Activated CD4-positive, CD25-positive, alpha-beta regulatory T cell treated with anti-CD3 and anti-CD28 coated beads, Interleukin-2, amount 50 U/mL, for 72 hours (primary cell): ENCODE measurements at places on chromosomes 3 and 15.
A peak's percentile ranks its signal among the peaks of the same experiment; 100 is the strongest.

DNA sequence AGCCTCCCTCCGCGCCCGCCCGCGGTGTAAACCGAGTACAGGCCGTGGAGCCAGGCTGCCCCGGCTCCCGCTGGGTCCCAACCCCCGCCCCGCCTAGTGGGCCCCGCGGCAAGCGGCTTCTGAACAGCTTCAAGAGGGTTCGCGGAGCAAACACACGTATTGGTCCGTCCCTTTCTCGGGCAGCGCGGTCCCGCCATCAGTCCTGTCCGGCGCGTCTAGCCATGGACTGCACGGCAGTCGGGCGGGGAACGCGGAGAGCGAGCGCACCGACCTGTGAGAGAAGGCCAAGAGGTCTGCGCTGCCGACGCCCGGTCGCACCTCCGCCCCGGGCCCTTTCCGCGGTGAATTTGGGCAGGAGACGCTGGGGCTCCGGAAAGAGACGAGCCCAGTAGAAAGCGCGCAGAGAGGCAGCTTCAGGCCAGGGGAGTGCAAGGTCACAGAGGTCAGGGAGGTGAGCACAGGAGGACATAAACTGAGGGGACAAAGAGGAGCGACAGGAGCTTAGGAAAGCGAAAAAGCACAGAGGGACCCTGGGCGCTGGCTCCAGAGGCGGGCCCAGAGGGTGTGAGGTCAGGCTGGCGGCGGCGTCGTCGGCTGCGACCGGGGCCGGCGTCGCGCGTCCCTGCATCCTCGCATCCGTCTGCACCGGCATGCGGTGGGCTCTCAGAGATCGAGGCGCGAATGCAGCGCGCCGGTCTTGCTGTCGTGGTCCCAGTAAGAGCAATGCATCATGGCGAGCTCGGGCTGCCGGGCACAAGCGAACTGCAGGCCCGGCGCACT, 1.8 kb downstream of the FOXL2 start:
- DNase-seq, result no peak

GRCh38 chr15:38557921-38558320, 6.7 kb downstream of the RASGRP1 start:
- no peak for DNase-seq

DNA sequence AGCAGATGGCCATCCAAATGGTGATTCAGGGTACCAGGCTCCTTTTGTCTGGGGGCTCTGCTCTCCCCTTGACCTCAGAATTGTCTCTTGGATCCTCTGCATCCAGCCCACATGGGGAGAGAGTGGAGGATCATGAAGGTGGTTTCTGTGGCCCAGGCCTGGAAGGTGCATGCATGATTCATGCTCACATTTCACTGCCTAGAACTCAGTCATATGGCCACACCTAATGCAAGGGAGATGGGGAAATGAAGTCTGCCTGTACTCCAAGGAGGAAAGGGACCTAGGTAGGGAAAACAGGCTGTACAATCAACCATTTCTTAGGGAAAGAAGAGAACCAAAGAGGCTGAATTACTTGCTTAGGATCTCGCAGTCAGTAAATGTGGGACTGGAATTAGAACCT, 15.1 kb downstream of the HRG start:
- DNase-seq, result no peak

GRCh38 chr3:50258029-50258680, 10.8 kb upstream of the SEMA3B start:
- DNase-seq, result no peak

GRCh38 chr15:43749690-43750345, 3.6 kb downstream of the PDIA3 start:
- DNase-seq, result no peak

DNA sequence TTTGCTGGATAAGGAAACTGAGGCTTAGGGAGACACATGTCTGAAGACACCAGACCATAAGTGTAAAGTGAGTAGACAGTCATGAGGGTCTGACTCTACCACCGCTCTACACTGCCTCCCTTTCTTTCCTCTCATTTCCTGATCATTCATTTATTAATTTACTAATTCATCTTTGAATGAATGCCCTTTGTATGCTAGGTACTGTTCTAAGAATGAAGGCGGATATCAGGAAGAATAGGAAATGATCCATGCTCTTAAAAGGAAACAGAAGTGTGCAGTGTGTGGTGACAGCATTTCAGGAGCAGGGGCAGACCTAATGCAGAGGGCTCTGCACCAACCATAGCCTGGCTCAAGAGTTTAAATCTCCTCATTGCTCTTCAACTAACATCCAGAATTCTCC, 31.8 kb upstream of the PSMD6 start:
- DNase-seq, result no peak

- no peak for DNase-seq
Measured at GRCh38 chr15:58466566-58466965, 34.8 kb downstream of the LIPC start.

GRCh38 chr3:161549261-161549660, 52.7 kb downstream of the OTOL1 start:
- DNase-seq, result no peak

DNA sequence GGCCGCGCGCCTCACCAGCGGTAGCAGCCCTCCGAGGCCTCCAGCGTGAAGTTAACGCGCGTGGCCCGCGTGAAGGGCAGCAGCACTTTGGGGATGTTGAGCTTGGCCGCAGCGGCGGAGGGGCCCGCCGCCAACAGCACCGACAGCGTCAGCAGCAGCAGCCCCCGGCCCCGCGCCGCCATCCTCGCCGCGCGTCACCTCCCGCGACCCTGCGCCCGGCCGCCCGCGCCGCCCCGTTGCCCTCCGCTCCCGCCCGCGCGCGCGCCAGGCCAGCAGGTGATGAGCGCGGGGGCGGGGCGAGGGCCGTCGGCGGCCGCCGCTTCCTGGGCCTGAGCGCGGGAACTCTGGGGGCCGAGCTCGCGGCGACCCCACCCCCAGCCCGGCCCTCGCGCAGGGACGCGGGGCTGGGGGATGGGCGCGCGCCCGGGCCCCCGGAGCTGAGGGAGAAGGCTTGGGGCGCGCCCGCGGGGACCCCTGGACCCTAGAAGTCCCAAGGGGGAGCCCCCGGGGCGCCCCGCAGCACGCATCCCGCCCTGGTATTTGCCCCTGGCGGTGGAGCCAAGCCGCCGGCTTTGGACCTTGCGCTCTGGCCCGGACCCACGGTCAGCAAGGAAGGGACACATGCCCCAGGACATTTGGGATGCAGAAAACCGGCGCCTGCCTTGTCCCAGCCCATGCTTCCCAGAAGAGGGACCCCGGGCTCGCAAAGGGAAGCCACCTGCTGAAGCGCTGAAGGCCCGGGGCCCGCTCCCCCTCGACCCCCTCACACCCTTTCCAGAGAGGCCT, at the start of gene NUP210:
Gene NUP210 (minus strand): TSS at position 278 of the 786 bp plus-strand sequence. CDS start 96 bp downstream, at position 182.
- peak; percentile 74 for DNase-seq

DNA sequence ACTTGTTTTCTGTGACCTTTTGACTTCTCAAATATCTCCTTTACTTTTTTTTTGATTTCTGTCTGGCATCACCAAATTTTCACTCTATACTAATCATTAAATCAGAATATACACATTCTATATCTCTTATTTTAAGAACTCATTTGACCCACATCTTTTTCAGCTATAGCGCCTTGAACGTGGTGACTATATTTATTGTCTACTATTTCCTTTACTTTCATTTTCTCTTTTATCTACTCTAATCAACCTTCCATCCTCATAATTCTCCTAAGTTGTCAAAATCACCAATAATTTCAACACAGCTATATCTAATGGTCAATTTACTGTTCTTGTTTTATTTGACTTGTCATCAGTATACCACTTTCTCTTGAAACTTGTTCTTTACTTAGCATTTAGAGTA, 119.0 kb upstream of the CBLB start:
- DNase-seq, result no peak

DNA sequence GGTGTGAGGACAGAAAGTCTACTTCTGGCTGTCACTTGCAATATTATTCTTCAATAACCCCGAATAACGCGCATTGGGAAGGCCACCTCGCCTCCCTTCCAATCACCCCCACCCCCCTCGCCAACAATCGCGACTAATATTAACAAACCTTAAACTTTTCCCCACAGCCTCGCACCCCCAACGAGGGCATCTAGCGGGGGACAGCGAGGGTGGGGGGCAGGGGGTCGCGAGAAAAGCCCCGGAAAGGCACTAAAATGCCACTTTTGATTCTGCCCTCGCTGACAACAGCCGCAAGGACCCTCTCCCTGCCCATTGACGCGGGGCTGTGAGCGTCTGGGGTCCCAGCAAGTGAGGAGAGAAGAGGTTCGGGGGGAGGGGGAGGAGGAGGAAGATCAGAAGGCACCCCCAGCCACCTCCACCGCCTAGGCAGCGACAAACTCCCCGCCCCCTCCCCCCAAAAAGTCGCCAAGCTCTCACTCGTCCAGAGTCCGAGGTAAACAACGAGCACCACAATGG, 868 bp downstream of the SATB1 start:
- peak; percentile 40 for DNase-seq

DNA sequence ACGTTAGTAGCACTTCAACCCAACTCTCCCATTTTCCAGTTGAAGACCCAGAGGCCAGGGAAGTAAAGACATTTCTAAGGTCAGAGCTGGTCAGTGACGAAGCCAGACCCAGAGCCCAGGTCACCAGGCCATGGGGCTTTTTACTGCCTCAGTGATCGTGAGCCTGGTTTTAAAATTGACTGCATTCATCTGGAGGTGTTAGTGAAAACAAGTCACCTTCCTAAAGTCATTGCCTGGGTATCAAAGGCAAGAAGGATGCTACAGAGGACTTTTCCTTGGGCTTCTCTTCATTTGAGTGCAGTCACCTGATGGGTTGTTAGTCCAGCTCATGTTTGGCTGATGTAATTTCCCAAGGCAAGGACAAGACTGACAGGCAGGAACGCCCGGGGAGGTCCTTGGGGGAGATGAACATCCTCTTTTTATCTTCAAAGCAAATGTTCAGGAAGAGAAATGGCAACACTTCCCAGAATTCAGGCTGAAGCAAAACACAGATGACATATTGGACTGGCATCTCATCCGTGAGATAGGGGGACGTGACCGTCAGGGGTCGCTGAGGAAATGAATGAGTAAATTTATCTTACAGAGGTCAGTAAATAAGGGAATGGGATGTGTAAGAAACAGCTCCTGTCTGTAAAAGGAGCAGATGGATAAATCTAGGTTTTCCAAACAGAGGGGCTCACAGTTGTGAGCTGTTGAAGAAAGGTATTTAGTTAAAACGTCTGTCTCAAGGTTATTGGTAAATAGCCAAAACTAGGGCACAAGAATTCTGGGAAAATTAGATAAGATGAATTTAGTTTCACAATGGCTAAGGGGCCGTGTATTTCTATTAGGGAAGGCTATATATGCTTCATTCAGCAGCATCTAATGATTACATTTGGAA, 201.2 kb downstream of the OPA1 start:
- DNase-seq, result no peak

- DNase-seq, result no peak
Measured at GRCh38 chr15:51133140-51133765, 38.5 kb upstream of the TNFAIP8L3 start.

GRCh38 chr3:197737319-197737649, 580 bp upstream of the RUBCN start:
- DNase-seq, result no peak

DNA sequence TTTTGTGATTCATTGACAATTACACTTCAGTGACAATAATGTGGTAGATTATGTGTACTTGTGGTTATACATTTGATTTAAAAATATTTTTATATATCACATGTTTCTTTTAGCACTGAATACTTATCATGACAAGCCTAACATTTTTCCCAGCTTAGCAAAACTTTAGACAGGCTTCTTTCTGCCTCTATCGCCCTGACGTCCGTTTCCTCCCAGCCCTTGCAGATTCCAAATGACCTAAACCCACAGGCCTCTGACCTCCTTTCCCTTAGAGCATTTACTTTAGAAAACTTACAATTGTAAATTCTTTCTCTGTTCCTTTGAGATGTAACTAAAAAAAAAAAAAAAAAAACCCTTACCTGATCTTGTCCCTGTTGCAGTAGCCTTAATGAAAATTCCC, 326.1 kb downstream of the UNC13C start:
- no peak for DNase-seq

GRCh38 chr3:188415196-188415595, 261.2 kb downstream of the LPP start:
- DNase-seq, result no peak

DNA sequence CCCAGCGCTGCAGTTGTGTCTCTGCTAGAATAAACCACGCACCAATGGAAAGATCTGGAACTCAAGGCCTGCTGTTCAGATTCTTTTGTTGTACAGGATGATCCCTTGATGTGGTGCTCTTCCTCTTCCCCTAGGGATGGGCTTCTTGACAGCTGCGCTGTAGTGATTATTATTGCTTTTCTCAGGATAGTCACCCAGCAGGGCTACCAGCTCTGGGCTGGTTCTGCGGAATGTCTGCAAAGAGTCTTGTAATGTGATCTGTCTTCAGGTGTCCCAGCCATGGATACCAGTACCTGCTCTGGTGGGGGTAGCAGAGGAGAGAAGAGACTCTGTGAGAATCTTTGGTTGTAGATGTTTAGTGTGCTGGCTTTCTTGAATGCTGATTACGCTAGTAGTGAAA, 974.2 kb downstream of the NSUN3 start:
- DNase-seq, result no peak

DNA sequence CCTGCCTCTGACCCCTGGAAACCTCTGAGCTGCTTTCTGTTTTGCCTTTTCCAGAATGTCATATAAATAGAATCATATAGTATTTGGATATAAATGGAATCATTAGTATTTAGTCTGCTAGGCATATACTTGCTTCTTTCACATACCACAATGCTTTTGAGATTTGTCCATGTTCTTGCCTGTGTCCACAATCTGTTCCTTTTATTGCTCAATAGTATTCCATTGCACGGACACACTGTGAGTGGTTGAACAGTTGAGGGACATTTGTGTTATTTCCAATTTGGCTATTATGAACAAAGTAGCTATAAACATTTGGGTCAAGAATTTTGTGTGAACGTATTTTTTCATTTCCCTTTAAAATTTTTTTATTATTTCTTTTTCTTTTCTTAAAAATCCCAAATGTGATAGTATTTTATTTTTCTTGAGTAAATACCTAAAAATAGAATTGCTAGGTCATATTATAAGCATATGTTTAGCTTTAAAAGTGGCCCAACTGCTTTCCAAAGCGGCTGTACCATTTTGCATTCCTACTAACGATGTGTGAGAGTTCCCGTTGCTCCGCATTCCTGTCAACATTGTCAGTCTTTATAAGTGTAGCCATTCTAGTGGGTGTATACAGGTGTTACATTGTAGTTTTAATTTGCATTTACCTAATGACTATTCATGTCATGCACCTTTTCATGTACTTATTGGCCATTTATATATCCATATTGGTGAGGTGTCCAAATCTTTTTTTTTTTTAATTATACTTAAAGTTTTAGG, 26.5 kb downstream of the WDR53 start:
- DNase-seq, result no peak

DNA sequence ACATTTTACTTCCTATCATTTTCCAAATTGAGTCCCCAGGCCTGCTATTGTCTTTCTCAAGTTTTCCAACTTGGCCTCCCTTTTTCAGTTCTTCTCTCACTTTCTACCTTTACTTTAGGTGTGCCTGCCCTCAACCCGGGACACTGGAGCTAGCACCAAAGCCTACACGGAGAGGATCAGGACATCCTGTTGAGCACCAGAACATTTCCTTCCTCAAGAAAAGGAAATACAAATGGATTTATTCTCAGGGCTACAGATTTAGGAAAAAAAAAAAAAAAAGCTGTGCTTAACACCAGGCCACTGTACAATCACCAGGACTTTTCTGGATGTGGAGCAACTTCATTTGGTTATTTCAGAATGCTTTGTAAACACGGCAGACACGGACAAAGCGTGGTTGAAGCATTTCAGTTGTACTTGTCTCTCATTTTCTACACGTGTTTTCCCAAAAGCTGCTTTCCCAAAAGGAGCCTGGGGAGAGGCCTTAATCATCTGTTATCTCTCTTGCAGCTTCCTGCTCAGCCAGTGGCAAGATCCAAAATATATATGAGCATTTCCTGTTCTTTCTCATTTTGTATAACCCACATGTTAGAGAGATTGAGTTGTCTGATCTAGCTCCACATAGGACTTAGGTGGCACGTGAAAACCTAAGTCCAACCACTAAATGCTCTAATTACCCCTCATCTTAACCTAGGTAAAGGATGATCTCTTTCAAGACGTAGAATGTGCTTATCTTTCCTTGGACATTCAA, 15.5 kb upstream of the ATP1B3 start:
- DNase-seq, result no peak
